ENCODE measurements at places on chromosomes 7 and 10.

DNA sequence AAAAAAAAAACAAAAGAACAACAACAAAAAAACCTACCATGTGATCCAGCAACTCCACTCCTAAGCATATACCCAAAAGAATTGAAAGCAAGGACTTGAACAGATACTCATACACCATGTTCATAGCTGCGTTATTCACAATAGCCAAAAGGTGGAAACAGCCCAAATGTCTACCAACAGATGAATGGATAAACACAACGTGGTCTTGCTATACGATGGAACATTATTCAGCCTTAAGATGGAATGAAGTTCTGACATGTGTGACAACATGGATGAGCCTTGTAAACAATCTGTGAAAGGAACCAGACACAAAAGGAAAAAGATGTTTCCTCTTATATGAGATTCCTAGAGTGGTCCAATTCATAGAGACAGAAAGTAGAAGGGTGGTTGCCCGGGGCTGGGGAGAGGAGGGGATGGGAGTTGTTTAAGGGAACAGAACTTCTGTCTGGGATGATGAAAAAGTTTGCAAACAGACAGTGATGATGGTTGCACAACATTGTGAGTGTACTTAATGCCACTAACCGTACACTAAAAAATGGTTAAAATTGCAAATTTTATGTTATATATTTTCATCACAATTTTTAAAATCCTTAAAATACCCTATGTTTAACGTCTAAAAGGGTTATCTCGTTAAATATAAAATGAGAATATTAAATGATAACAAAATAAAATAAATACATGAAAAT is 11.6 kb downstream of the CLEC2L start:
- DNase-seq = no peak

DNA sequence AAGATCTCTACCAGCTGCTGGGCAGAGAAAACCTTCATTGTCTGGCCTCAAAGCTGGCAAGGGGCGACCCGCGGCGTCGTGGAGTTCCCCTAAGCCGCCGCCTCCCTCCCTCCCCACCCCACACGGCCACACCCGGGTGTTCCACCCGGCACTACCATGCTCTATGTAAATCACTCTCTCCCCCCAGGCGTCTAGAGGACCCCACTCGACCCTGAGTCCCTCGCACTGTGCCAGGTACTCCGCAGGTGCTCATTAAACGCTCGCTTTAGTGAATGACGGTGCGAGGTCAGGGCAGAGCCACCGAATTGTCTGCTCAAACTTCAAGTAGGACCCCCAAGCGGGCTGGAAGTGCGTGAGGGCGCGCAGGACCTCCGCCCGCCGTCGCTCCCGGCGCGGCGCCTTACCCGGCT is 628 bp downstream of the PARP12 start:
- DNase-seq = peak; percentile 63

DNA sequence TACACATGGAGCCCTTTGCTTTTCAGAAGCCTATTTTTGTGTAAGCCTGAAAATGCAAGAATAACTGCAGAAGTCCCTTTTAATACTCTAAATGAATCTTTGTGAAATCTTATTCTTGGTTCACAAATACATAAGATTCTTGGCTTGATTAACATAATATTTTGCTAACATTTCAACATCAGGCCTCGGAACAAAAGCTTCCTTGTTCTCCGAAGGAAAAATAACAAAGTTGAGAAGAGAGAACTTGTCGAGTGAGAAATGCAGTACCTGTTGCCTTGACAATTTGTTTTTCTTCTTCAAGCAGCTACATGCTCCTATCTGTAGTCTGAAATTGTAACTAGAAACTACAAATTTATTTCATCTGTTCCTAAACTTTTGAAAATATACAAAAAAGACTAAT is 8.5 kb downstream of the NT5C2 start:
- no peak for DNase-seq

DNA sequence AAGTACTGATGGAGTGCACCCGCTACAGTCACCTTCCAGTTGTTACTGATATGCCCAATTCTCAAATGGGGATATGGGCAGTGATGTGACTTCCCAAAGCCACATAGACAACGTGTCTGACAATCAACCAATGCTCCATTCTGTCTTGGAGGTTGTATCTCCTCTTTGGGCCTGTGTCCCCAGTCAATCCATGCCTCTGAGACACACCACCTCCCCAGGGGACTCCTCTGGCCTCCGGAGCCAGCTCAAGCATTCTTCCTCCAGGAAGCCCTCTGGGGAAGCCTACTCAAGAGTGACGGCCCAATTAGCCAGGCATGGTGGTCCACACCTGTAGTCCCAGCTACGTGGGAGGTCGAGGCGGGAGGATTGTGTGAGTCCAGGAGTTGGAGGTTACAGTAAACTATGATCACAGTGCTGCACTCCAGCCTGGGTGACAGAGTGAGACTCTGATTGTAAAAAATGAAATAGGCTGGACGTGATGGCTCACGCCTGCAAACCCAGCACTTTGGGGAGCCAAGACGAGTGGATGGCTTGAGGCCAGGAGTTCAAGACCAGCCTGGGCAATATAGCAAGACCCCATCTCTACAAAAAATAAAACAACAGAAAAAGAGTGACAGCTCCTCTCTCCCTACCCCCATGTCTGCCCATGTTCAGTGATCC is 99.5 kb upstream of the TNRC18 start:
- DNase-seq = peak; percentile 55

DNA sequence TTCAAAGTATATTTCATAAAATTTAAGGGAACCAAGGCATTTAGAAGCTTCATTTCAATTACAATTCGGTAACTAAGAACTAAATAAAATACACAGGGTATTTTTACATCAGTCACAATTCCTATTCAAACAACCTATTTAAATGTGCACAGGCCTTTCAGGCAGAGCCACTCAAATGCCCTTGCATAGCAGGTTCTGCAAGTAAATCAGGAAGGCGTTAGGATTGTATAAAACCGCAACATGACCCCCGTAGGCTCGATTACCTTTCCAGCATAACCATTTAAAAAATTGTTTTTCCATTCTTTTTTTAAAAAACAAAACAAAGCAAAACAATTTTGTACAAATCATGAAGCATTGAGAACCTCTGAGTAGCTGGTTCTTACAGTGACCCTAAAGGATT is 289.9 kb upstream of the SP8 start:
- no peak for DNase-seq
